Stimulated activated CD8-positive, alpha-beta memory T cell treated with anti-CD3 and anti-CD28 coated beads, Interleukin-15, amount 100 ng/mL, for 4 hours (primary cell): ENCODE measurements at places on chromosomes 7 and 10.

DNA sequence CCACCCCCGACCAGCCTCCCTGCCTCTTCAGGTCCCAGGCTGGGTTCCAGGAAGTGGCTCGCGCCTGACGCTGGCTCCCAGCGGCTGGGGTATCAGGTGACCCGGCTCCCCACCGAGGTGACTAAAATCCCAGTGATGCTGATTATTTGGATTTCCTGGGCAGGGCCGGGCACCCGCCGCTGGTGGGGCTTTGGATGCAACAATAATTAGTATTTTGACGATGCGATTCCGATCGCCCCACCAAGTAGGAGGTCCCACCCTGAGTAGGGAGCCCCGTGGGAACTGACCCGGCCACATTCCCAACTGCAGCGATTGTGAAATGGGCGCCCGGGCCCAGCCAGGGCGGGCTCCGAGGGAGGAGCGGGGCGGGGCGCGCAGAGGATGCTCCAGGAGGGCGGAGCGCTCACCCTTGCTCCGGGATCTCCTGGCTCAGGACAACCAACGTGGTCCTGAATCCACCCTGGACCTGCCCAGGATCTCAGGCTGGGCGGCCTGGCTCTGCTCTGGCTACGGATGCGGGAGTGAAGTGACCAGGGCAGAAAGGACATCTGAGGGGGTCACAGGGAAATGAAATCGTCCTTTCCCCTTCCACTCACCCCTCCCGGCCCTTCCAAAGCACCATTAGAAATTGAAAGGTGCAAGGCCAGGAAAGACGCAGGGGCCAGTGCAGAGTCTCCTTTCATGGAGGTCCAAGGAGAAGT, 32.6 kb downstream of the DUSP5 start:
- no peak for DNase-seq

- no peak for DNase-seq
Measured at GRCh38 chr7:149877890-149878522, 4.2 kb downstream of the ATP6V0E2 start.

DNA sequence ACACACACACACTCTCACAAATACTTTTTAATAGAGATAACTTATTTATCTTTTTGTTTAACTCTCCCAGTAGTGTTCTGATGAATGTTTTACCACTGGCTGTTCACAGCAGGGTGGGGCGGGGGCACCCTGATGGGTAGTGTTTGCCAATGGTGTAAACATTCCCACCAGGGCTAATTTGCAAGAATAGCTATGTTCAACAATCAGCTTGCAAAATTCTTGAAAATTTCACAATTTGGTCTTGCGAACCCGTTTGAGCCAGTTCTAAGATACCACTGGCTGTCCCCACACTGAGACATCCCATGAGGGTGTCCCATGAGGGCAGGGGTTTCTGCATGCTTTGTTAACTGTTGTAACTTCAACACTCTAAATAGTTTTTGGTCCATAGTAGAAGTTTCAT, 348.5 kb downstream of the CXCL12 start:
- no peak for DNase-seq

DNA sequence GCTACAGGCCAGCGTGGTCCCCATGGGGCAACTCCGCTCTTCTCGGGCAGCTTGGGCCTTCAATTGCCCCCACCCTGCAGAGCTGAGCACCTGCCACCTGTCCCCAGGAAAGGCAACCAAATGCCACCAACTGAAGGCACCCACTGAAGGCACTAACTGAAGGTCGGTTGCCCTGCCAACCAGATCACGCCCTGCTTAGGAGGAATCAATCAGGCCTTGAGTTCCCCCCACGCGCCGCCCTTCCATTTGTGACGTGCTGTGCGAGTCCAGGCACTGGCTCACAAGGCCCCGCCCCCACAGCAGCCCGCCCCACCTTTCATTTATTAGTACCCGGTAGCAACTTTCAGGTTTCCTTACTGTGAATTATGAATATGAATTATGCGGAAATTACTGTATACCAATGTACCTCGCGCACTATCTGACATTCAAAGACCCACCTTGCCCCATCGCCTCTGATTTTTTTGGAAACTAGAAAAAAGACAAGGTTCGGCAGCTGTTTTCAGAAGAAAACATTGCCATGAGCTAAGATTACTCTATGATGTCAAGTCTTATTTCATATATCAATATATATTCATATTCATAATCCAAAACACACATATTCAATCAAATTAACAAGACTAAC, 83.6 kb upstream of the ABI1 start:
- DNase-seq = no peak

- DNase-seq = no peak
Measured at GRCh38 chr7:66929935-66930334, 8.9 kb downstream of the TMEM248 start.

DNA sequence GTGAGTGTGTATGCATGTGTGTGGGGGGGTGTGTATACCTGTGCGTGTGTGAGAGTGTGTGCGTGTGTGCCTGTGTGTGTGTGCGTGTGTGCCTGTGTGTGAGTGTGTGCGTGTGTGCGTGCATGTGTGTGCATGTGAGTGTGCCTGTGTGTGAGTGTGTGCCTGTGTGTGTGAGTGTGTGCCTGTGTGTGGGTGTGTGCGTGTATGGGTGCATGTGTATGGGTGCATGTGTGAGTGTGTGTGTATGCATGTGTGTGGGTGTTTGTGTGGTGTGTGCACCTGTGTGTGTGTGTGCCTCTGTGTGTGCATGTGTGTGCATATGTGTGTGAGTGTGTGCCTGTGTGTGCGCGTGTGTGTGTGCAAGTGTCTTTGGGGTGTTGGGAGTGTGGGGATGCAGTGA, 6.4 kb downstream of the ANTXRL start:
- DNase-seq = no peak
